ENCODE measurements at places on chromosomes 2 and 18. TPM values are rescaled to one million over a fixed set of nuclear protein-coding genes. Genes with fewer than 3 reads are reported as not detected.

PLGLB1 gene
- total RNA-seq: 5.7 TPM

GRCh38 chr2:120599072-120599471 lies 136.6 kb upstream of the GLI2 start:
- no peak for DNase-seq

STARD6 gene
- total RNA-seq: not detected

DNA sequence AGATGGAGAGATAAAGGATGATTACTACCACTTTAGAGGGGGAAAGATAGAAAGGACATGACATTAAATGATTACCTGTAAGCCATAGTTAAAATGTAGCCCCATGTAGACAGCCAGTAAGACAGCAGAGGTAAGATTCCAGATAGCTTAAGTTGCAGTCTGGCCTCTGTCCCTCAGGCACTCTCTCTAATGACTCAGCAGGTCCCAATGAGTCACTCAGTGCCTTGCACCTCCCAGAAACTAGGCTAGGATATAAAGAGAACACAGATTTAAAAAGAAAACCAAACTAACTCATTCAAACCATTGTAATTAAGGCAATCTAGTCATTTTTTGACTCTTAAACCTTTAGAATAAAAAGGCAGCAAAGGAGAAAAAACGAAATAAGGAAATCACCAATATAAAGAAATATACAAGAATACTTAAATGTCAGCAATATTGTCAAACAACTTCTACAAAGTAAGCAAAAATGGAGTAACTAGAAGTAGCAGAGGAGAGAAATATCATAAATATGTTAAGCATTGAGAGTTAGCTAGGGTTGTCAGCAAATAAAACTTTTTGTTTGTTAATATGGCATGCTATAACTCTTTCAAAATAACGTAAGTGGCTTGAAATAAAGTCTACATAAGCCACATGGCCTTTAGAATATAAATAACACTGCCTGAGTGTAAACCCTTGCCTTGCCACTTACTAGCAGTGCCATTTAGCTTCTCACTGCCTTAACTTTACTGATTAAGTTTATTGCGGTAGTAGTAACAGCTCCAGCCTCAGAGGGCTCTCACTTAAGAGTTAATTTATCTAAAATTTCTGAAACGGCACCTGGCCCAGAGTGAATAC lies 48.5 kb downstream of the SOCS6 start:
- DNase-seq: no peak

CRYGA gene
- total RNA-seq: not detected

DNA sequence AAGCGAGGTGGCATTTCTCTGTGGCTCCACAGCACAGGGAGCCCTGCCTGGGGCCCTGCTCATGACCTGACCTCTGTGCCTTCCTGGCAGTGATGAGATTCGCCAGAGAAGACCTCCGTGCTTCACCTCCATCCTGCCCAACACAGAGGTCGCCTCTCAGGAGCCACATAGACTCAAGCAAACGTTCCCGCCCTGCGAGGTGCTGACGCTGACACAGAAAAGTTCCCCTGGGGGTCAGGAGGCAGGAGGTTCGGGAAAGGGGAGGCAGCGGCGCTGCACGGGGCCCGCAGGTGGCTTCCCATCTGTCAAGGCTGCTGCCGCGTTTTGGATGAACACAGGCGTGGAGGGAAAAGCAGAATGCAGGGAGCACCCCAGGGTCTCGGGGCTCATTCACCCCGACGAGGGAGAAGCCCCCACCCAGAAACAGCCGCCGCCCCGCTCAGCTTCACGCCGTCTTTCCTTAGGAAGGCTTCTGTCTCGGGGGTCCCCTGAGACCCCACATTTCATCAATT lies 579.6 kb upstream of the SALL3 start:
- DNase-seq: no peak

GRCh38 chr2:85183479-85183878 lies 50.3 kb downstream of the TCF7L1 start:
- DNase-seq: no peak

IL36B gene
- total RNA-seq: not detected

DNA sequence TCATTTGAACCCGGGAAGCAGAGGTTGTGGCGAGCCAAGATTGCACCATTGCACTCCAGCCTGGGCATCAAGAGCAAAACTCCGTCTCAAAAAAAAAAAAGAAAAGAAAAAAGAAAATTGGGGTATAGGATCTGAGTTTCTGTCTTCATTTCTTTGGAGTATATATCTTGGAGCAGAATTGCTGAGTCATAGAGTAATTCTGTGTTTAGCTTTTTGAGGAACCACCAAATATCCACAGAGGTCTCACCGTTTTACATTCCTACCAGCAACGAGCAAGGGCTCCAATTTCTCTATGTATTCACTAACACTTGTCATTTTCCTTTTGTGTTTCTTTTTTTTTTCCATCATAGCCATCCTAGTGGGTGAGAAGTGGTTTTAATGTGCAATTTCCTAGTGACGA lies 87.6 kb upstream of the TEX51 start:
- no peak for DNase-seq

MOGAT1 gene
- not detected for total RNA-seq

GRCh38 chr2:19416784-19417684 lies 58.6 kb upstream of the OSR1 start:
- DNase-seq: no peak

DNA sequence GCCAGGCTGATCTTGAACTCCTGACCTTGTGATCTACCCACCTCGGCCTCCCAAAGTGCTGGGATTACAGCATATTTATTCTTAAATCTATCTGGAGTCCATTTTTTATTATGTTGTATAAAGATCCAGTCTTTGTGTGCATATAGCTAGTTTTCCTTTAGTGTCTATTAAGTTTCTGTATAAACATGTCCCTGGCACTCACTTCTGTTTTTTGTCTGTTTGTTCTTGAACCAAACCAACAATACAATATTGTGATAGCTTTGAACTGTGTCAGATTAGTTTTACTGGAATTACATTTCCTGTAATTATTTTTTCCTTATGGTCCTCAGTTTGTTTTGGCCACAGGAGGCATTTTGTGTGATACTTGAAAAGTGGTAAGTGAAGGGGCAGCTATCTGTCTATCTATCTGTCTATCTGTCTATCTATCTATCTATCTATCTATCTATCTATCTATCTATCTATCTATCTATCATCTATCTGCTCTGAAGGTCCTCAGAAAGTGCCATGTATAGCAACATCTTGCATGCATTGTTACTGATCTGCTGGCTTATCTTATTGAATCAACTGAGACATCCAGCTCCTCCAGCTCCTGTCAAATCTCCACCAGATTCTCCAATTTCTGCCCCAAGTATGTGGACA lies 70.9 kb upstream of the ACVR1 start:
- no peak for DNase-seq

GRCh38 chr2:102005989-102006885 lies 14.5 kb downstream of the IL1R2 start:
- peak; percentile 57 for DNase-seq

GRCh38 chr2:15908371-15908770 lies 32.0 kb upstream of the MYCN start:
- no peak for DNase-seq
